ENCODE measurements at places on chromosomes 7 and 10.

DNA sequence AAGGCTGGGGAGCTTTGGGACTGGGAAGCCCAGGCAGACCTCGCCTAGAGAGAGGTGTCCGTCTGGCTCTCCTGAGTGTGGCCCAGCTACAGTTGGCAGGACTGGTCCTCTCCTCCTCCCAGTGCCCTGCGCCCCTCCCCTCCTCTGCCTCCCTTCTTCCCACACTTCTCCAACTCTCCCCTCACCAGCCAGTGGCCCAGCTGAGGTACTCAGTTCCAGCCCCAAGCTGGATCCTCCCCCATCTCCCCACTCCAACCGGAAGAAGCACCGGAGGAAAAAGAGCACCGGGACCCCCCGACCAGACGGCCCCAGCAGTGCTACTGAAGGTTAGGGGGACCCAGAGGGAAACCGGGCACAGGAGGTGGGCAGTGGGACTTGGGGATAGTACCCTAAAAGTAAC, 27.7 kb downstream of the GBX1 start:
- DNase-seq, result no peak

GRCh38 chr10:122688293-122688989, 11.2 kb downstream of the C10orf120 start:
- DNase-seq, result no peak

DNA sequence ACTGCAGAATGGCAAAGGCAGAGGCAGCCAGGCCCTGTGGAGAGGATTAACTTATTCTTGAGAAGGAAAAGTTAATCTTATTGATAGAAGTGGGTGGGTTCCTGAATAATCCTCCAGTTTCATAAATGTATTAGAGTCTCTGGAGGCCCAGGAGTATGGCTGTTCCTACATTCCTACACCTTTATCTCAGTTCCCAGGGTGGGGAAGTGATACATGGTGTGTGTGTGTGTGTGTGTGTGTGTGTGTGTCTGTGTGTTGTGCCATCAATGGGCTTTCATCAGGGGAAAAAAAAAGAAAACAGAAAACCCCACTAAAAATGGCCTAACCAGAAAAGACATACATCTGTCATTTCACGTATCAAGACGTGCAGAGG, 22.0 kb upstream of the GSDME start:
- no peak for DNase-seq

- no peak for DNase-seq
These were observed 23.3 kb upstream of the AGBL3 start for GRCh38 chr7:134963036-134963435.

- DNase-seq, result no peak
These were observed 18.6 kb upstream of the IFIT2 start for GRCh38 chr10:89283025-89283935.

DNA sequence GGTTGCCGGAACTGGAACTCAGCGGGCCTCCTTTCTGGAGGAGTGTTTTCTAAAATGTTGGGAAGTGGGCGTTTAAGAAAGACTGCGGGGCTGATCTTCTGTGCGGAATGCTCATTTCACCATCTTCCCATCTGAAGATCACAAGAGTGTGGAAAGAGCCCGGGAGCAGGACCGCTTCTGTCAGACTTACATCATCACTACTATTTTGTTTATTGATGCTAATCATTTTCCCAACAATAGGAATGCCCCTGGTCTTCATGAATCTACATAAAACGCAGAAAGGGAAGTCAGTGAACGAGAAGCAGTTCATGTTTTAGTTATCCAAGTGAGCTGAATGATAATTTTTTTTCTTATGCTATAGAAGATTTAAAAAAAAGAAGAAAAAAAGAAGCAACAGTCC, 447.8 kb upstream of the MKI67 start:
- DNase-seq, result no peak

DNA sequence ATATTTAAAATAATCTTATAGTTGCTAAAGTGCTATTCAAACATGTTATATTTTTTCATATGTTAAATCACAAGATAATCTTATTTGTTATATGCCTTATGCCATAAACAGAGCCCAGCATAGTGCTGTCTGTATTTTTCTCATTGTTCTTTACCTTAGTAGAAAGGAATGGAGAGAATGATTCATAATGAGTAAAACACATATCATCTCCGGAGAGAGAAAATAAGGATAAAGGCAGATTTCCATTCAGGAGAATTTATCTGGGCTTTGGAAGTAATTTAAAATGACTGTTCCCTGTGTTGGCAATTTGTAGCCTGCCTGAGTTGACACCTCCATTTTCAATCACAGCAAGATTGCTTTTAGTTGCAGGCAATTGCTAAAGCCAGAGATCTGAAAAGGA, 30.2 kb downstream of the CHN2 start:
- no peak for DNase-seq

DNA sequence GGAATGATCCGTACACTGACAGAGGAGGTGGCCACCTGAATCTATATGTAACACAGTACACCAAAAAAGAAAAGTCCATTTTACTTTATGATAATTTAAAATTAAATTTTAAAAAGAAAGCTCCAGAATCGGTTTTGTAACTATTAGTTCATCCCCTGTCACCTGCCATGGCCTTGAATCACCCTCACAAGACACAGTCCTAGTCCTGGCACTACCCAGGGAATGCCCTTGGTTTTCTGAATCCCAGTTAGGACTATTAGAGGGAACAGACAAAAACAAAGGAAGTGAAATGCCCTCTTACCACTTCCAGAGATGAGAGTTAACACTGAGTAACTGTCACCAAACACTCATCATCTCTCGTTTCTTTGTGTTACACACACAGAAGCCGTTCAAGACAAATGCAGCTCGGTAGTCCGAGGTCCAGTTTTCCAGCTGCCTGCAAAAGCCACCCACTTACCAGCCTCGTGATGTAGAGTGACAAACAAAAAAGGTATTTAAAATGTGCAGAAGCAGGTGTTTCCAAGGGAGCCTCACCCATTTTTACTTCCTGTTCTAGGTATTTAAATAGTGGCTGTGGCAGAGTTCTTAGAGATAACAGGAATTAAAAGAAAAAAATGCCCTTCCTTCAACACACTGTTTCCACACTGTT, 6.1 kb downstream of the PTPRN2 start:
- peak; percentile 45 for DNase-seq

Measured in pancreas (tissue), 10 donors.